ENCODE measurements at places on chromosomes 11 and 22.
A peak's percentile ranks its signal among the peaks of the same experiment; 100 is the strongest.

DNA sequence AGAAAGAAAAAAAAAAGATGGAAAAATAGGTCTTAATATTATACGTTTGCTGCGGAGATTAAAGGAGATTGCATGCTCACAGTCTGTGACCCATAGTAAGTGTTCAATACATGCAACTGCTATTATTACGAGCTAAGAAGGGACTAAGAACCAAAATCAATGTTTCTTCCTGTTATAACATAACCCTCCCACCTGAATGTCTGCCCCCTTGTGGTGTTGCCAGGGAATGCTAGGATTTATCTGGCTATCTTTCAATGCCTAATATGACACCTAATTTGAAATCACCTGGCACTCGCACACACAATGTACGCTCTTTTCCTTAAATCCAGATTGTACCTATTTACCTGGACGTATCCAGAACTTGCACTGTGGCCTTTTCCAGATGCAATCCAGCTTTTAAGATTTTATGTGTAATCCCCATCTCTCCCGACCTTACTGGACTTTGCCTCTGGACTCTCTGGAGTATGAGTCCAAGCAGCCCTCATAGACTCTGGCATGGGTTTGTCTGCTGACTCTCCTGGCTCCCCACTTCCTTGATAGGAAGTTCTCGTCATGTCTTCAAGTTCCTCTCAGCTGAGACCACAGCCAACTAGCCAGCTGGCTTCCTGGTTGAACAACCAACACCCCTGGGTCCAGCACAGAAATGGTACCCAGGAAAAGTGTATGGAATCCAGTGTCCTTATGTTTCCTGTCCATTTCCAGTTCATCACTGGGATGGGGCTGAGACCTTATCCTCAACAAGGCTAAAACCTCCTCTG, 151.5 kb downstream of the CCDC34 start:
- no peak for DNase-seq

DNA sequence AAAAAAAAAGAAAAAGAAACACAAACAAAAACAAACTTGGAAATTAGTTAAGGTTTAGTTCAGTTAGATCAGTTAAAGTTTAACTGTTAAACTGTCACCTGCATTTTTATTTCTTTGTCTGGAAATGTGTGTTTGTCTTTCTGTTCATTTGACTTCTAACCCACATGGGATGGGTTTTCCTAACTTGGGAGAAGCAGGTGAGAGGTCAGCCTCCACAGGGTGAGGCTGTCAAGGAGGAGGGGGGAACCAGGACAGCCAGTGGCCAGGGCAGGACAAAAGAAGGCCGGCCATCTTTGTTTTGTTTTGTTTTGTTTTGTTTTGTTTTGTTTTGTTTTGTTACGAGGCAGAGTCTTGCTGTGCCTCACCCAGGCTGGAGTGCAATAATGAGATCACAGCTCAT, 13.4 kb upstream of the GCAT start:
- DNase-seq: no peak

DNA sequence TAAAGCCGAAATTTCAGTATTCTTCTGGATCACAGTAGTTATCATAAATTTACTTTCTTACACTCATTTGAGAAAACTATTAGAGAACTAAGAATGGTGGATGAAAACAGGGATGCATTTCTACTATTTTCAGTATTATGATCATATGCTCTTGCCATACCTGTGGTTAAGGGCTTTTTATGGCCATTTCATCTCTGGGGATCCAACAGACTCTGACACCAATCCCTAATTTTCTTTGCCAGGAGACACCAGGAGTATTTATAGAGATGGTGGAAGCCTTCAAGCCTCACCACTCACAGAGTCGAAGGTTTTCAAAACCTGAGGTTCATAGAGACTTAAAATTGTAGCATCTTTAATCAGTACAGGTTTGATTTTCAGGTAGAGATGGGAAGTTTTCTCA, at the start of gene OR51L1:
Gene OR51L1, plus strand, starts transcription at position 301 of the 400 bp plus-strand sequence. CDS start 4,132 bp downstream, outside the sequence.
- DNase-seq: no peak

DNA sequence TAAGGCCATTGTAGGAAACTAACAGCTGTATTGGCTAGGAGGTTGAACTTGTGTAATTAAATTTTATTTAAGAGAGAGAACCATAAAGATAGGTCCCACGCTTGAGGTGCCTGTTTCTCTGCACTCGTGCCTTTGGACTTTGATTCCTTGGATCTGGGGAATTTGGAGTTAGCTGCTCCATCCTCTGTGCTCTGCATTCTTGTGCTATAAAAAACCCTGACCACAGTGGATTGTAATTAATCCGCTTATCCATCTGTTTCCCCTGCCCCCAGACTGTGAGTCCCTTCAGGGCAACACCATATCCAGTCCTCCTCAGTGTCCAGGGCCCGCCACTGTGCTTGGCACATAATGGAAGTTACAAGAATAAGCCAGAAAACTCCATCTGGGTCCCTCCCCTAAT, 169.8 kb downstream of the SPON1 start:
- no peak for DNase-seq

DNA sequence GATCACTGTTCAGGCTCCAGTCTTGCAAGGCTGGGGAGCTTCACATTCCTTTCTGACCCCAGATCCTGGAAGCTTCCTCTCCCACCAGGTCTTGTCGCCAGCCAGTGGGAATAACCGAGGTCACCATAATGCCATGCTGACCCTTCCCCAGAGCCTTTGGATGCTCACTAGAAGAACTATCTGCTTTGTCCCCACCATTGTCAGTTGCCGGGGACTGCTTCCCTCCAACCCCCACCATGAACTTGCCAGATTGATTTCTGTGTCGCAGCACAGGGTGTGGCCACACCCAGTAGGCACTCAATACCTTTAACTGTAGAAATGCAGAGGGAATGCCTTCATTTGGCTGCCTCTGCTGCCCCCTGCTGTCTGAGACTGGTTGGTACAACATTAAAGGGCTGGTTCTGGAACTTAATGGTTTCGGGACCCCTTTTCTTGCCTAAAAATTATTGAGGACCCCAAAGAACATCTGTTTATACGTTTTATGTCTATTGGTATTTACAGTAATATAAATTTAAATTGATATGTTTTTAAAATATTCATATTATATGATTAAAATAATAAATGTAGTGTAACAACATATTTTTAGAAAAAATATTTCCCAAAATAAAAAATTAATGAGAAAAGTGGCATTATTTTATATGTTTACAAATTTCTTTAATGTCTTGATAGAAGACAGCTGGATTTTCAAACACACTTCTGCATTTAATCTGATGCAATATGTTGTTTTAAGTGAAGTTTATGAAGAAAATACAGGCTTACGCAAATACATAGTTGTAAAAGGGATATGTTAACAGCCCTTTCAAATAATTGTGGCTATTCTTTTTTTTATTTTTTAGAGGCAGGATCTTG, 6.7 kb upstream of the GDPD5 start:
- peak; percentile 62 for DNase-seq

DNA sequence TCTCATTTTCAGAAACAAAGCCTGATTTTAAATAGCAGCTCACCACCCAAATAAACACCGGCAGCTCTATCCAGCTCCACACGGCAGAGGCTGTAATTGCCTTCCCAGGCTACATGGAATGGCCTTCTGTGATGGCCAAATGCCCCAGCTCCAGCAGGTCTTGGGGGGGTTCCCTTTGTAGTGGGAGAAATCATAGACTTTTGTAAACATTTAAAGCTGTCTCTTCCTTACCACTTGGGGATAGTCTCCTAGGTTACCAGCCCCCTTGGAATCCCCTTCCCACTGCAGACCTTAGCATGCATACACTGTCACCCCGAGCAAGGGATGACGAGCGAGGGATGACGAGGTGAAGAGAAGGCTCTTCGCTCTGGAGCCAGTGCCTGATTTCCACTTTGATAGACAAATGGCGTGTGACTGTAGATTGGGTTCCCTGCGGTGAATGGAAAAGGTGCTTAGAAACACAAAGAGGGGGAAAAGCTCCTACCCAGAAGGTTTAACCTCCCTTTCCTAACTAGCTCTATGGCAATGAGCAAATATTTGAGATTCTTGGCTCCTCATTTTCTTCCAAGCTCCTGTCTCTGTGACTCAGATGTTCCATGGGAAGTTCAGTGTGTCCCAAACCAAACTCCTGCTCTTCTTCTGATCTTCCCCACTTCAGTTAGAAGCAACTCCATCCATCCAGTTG, 108.0 kb upstream of the CADM1 start:
- no peak for DNase-seq

Measured in stimulated activated CD8-positive, alpha-beta memory T cell treated with anti-CD3 and anti-CD28 coated beads, Interleukin-15, amount 100 ng/mL, for 24 hours (primary cell).